ENCODE measurements at places on chromosomes 2 and 18.

GRCh38 chr2:222577341-222577740, 78.6 kb downstream of the FARSB start:
- no peak for DNase-seq

DNA sequence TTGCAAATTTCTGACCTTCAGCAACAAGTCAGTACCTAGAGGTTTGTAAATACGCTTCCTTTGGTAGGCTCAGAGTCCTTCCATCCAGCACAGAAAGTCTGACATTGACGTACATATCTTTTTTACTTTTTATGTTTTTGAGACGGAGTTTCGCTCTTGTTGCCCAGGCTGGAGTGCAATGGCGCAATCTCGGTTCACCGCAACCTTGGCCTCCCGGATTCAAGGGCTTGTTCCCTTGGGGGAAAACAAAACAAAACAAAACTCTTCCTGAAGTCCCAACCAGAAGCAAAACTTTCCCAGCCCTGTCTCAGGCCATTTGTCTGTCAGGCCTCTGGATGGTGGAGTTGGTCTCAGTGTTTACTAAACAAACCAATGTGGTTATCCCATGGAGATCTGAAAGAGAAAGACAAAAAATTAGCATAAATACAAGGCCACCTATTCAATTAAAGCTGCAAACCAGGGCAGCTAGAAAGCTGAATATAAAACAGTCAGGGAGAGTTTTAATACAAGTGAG, 29.6 kb upstream of the ATL2 start:
- DNase-seq: no peak

DNA sequence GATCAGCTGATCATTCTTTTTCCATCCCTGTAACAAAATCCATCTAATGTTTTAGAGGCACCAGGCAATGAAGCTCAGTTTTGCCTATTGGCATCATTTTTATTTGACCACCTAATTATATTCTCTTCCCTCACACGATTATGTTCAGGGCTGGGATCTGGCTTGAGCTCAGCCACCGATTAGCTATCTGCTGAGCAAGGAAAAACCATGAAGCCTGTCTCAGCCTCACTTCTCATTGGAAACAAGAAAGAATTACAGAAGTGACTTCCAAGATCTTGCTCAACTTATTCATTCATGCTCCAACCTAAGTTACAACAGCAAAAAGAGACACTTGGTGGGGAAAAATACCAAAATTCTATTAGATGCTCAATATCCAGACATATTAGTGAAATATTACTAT, 139.0 kb upstream of the SH3BP4 start:
- DNase-seq: no peak

- no peak for DNase-seq
Observed at GRCh38 chr2:230250231-230250630, 24.7 kb downstream of the SP140 start.

DNA sequence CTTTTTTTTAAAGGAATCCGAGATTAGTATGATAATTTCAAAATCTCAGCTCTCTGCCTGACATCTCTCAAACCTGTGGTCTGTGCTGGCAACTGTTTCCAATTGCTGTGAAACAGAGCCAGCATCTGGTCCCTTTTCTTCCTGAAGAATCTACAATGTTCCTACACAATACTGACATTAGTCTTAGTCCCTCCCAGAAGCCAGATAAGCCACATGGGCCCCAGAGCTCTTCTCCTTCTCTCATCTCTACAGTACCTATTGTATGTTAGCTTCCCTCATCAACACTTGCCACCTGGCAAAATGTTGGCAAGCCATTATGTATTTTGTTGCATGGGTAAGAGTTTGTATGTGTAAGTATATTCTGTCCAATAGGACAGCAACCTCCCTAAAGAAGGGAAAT, 62.9 kb upstream of the CDKL4 start:
- DNase-seq: no peak

DNA sequence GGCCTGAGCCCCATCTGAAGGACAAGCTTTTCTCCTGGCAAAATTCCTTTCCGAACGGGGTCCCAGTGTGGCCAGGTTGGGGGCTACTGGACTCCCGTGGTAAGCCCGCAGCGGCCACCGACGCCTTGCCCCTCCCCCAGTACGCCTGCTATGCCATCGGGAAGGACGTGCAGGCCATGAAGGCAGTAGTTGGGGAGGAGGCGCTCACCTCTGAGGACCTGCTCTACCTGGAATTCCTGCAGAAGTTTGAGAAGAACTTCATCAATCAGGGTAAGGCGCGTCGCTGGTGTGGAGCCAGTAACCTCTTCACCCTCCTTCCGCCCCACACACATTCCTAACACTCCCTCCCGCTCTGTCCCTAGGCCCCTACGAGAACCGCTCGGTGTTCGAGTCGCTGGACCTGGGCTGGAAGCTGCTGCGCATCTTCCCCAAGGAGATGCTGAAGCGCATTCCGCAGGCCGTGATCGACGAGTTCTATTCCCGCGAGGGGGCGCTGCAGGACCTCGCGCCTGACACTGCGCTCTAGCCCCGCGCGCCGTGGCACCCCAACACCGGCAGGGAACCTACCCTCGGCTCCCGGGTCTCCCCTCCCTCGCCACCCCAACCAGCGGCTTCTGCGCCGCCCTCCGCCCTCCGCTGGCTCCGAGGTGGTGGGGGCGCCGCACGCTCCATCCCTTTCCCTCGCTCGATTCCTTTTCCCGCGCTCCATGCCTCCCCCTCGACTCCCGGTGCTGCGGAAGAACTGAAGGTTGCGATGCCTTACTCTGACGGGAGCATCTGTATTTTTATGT, 13.6 kb upstream of the ANKRD53 start:
- peak; percentile 82 for DNase-seq

GRCh38 chr2:195477996-195478382, 179.0 kb upstream of the SLC39A10 start:
- no peak for DNase-seq

DNA sequence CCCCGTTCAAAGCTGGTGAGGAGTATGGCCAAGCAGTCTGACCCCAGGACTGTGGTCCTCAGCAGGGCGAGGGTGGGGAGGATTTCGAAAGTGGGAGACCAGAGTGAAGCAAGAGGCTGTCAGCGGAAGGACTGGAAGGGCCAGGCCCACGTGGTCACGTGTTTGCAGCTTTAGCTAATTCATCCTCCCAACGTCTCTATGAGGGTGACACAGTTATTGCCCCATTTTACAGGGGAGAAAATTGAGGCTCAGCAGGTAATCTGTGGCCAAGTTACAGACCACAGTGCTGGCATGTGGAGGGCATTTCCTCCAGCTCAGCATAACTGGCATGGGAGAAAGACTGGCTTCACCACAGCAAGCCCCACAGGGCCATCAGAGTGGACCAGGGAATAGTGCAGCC, 45.4 kb upstream of the LTBP1 start:
- DNase-seq: no peak

DNA sequence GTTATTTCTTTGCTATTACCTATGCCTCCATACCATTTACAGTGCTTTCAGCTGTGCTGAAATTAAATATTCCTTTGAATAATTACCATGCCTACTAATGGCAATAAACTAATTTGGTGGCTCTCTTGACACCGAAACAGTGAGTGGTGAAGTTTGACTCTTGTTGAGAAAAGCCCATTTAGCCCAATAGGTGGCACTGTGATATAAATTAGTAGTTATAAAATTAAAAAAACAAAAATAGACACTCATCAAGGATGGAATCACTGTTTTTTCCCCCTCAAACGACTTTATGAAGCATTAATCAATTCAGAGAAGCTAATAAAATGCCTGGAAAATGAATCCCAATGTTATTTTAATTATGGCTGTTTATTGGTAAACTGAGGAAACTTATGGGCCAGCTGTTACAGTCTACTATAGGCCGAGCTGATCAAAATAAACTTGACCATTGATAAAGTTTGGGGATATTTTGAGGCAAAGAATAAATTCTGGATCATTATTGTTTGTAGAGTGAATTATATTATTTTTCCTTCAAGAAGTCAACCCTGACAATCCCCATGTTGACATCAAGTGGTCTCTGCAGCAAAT, 339.6 kb downstream of the TRIB2 start:
- no peak for DNase-seq

- no peak for DNase-seq
Observed at GRCh38 chr2:186629250-186629996, 39.6 kb downstream of the ITGAV start.

GRCh38 chr2:185082749-185083148, 484.4 kb downstream of the ZNF804A start:
- no peak for DNase-seq

GRCh38 chr2:33581872-33582271, 17.2 kb downstream of the FAM98A start:
- DNase-seq: no peak

DNA sequence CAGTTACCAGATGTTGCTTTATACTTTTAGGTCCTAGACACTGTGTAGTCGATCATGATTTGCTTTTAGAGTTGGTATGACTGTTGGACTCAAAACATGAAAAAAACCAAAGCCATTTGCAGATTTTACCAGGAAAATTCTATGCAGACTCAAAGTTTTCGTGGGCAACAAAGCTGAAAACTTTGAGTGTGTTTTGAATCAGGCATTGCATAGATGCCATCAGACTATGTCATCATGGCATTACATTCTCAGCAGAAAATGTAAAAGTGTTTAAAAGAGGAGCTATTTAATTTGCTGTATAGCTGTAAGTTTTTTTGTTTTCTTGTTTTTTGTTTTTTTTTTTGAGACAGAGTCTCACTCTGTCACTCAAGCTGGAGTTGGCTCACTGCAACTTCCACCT, 43.5 kb upstream of the ELAC1 start:
- DNase-seq: no peak

GRCh38 chr2:189552991-189553404, 27.6 kb downstream of the SLC40A1 start:
- DNase-seq: no peak

DNA sequence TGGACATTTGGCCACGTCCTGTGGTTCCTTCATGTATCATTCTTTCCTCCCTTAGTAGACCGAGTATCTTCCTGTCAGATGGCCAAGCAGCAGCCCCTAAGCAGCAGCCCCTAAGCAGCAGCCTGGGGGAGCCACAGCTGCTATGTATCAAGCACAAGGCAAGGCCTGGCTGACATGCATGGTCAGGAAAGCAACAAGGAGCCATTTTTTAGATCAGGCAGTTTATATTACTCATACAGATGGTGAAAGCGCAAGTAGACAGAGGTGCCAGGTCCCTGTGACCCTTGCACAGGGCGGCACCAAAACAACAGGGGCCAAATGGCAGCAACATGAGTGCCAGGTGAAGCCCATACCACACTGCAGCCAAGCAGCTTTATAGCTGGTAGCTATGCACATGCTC, 22.1 kb downstream of the CHCHD5 start:
- no peak for DNase-seq

DNA sequence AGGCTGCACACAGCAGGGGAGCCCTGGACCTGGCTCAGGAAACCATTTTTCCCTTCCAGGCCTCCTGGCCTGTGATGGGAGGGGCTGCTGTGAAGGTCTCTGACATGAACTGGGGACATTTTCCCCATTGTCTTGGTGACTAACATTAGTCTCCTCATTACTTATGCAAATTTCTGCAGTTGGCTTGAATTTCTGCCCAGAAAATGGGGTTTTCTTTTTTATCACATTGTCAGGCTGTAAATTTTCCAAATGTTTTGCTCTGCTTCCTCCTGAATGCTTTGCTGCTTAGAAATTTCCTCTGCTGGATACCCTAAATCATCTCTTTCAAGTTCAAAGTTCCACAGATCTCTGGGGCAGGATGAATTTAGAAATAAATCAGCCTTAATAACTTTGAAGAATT, 78.2 kb downstream of the EHBP1 start:
- no peak for DNase-seq

- DNase-seq: no peak
Observed at GRCh38 chr2:239831001-239831731, 194.0 kb downstream of the NDUFA10 start.

- no peak for DNase-seq
Observed at GRCh38 chr2:9107168-9108025, 99.2 kb upstream of the ASAP2 start.

- no peak for DNase-seq
Observed at GRCh38 chr2:111643759-111644158, 240.2 kb downstream of the ANAPC1 start.

GRCh38 chr2:76556018-76556417, 845.3 kb upstream of the GCFC2 start:
- DNase-seq: no peak

DNA sequence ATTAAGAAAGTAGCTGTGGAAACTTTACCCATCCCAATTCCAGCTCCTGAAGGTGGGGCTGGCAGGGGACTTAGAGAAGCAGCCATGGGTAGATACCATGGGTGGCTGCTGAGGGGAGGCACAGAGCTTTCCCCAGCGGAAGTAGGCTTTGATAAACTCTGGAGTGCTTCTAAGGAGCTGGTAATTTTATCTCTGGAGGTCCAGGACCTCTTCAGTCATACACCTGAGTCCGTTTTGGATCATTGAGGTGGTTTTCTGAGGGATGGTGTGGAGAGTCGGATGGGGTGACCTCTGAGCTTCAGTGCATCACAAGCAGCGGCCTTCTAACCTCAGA, 36.7 kb upstream of the BMP10 start:
- no peak for DNase-seq

DNA sequence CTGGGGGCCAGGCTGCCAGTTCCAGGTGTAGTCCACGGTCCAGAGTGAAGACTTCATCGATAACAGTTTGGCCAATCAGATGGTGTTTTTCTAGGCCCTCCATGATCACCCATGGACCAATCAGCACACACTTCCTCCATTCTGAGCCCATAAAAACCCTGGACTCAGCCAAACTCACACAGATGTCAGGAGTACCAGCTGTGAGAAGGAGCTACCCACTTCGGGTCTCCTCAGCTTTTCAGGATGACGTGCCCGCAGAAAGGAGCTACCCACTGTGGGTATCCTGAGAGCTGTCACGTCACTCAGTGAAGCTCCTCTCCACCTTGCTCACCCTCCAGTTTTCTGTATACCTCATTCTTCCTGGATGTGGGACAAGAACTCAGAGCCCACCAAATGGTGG, 210.0 kb upstream of the RASGRP3 start:
- DNase-seq: no peak

DNA sequence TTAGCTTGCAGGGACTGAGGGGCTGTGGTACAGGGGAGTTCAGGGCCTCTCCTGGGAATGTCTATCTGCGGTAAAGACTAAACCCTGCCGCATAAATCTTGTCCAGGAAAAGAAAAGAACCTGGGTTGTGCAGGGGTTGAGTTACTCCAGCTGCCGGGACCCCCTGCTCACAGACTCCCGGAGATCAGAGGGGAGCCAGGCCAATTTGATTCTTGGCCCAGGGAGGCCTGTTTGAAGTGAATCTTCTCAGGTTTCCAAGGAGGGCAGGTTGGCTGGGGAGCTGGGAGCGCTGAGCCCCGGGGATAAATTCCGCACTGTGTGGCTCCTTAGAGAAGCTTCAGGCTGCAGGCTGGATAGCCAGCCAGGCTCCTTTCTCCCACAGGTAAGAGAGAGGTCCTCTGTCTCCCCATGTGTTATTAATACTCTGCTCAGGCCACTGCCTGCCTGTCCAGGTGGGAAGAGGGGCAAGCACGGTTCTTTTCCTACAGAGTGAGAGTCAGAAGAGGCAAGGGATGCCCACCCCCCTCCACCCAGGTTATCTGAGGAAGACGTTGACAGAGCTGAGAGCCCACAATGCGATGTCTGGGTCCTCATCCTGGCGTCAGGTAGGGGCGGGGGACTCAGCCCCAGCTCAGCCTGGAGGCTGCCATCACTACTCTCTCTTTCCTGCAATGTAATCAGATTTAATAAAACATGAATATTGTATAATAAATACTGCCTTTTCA, 82.7 kb downstream of the LONRF2 start:
- DNase-seq: no peak

Data from CD4-positive, alpha-beta T cell treated with Interleukin-2 at 100 ng/mL for 4 hours (primary cell).